ENCODE measurements at places on chromosomes 2 and 18.
A peak's percentile ranks its signal among the peaks of the same experiment; 100 is the strongest.

DNA sequence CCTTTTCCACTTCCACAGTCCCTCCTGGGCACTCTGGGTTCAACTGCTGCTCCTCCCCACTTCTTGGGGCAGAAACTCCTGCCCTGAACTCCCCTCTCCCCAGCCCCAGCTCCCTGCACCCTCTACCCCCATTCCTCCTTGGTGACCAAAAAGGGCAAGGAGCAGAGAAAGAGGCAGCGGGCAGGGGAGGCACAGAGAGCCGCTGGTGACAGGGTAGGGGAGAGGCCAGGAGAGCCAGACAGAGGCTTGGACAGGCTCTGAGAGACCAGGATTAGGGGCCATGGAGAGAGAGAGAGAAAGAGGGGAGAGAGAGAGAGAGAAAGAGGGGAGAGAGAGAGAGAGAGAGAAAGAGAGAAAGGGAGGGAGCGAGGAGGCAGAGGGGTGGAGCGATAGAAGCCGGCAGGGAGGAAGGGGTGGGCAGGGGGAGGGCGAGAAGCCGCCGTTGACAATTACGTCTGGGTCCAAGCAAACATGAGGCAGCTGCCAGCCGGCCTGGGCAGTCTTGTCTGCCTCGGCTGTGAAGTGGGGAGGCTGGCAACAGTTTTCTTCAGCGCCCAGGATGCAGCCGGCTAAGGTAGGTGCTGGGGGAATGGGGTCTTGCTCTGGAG, at the start of gene KCNIP3:
Gene KCNIP3, plus strand, starts transcription at position 468 of the 608 bp plus-strand sequence. Its CDS starts 92 bp downstream, at position 560.
- no peak for DNase-seq

GRCh38 chr2:33395655-33396249, 80.7 kb upstream of the RASGRP3 start:
- DNase-seq, result peak; percentile 10

DNA sequence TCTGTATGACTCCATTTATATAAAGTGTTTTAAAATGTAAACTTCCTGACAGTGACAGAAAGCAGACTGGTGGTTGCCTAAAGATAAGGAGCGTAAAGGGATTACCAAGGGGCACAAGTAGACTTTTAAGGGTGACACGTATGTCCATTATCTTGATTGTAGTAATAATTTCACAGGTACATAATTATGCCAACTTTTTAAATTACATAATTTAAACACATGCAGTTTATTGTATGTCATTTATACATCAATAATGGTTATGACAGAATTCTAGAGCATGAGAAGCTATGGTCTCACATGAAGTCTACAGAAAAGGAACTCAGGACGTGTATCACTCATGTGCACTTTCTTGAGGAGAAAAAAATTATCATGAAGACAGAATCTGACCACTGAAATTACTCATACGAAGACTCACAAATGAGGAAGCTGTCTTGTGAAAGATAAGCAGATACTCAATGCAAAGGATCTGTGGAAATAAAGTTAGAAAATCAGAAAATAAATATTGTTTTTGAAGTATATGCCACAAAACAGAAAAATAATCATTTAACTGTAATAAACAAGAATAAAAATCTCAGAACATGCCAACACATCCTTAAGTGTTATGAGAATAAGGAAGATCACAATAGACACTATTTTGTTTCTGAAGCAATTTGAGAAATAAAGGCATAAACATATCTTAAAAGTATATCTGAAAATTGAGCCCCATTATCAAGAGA, 84.4 kb downstream of the TMEM131 start:
- DNase-seq, result no peak

GRCh38 chr18:10032331-10033015, 118.7 kb downstream of the VAPA start:
- no peak for DNase-seq

DNA sequence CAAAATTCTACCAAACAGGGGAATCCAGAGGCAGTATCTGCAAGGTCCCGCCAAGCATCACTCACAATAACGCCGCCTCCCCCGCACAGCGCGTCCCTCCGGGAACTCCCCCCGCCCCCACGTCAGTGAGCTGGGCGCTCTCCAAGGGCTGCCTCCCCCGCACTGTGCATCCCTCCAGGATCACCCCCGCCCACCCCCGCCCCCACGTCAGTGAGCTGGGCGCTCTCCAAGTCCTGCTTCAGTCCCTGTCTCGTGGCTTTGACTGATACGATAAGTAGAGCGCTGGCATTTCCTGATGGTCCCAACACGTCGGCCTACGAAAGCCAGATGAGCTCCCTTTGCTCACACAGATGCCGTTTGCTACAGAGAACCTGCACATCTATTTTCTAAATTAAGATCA, 130.7 kb upstream of the TPO start:
- no peak for DNase-seq

GRCh38 chr18:29855637-29856036, 1186.9 kb downstream of the DSC3 start:
- DNase-seq, result no peak

DNA sequence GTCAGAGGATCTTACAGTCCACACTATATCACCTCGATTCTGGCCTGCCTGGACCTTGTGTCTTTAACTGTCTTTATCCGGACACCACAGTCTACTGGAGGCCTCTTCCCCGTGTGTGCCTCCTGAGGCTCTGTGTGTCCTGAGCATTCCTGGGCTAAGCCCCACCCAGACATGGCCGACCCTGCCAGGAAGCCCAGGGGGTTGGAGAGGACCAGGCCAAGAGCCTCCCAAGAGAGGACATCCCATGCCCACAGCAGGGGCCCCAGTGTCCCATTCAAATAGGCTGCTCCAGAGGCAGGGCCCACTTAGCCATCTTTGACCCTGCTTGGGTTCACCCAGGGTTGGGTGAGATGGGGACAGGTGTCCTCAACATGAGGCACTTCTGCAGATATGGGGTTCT, 84.7 kb upstream of the OTOS start:
- no peak for DNase-seq

DNA sequence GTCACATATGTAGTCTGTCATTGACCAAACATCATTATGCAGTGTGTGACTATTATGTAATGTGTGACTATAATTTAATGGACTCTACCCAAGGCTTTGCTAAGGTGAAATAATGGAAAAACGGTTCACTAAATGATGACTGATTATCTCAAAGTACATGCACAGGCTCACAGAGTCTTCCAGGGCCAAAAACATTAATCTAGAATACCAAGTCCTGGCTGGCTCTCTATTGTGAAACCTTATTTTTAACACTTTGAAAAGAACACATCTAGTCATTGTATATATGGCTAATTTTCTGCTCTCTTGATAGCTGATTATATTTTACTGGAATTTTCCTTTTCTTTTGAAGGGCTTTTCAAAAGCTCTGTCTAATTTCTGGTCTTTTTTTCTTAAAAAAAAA, 102.9 kb upstream of the THUMPD2 start:
- no peak for DNase-seq

GRCh38 chr2:9311488-9311887, 104.9 kb downstream of the ASAP2 start:
- peak; percentile 12 for DNase-seq

- no peak for DNase-seq
Measured at GRCh38 chr2:150144546-150145298, 342.7 kb downstream of the RND3 start.

DNA sequence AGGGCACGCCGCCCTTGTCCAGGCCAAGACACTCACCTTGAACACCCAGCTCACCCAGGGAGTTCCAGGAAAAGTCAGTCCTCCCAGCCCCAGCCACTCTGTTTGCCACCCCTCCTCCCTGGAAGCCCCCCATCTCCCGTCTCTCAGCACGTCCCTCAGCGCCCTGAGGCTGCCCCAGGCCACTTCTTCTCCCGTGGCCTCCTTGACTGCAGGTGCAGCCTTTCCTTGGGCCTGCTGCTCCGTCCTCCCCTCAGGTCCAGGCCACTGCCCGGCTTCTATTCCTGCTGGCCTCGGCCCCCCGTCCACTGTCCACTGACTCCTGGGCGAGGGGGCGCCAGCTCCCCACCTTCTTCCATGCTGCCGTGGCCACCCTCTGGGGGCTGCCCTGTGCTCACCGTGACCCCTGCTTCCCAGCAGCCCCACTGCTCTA, 239.1 kb downstream of the HDAC4 start:
- no peak for DNase-seq

- DNase-seq, result no peak
Measured at GRCh38 chr2:238251986-238252385, 12.1 kb upstream of the HES6 start.

DNA sequence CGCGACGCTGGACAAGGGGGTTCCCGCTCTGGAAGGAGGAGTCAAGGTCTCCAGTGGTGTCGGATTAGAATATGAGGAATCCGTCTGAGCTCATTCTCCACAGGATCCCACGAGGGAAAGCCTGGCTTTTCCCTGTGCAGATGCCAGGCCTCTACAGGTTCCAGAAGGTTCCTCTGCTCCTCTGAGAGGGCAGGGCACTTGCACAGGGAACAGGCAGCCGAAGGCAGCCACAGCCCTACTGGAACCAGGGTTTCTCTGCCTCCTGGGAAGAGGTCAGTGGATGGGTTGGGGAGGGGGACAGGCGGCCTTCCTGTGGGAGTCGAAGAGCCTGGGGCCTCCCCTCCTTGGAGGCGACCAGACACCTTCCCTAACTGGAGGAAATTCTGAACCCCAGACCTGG, 1.7 kb upstream of the AQP12A start:
- DNase-seq, result no peak

DNA sequence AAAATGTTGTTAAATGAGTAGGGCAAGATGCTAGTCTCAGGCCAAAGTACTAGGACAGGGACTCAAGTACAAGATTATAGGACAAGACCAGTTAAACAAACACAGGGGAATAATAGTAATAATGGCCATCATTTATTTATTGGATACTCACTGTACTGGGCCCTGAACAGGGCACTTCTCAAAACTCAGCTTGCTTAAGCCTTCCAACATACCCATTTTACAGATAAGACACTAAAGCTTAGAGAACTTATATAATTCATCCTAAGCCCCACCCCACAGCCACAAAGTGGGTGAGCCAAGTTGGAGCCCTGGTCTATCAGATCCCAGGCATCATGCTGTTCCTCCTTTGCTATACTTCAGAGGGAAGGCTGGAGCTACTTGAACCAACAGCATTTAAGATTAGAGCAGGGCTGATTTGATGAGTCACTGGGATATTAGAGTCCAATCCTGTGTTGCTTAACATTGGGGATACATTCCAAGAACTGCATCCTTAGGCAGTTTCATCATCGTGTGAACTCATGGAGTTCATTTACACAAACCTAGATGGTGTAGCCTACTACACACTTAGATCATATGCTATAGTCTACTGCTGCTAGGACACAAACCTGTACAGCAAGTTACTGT, 153.6 kb downstream of the MTCL1 start:
- DNase-seq, result no peak

Measured in T1000 (cell line).